CD14-positive monocyte (primary cell): ENCODE measurements at places on chromosomes 16 and 17. TPM values are rescaled to one million over a fixed set of nuclear protein-coding genes. Genes with fewer than 3 reads are reported as not detected.

TMEM114 gene
- not detected for polyA plus RNA-seq

ZNF624 gene
- 3.2 TPM for polyA plus RNA-seq

SDR42E1 gene
- polyA plus RNA-seq, result under 0.01 TPM in 1 of 2 replicates, not detected in the other

SGCA gene
- 0.53 TPM for polyA plus RNA-seq

DNA sequence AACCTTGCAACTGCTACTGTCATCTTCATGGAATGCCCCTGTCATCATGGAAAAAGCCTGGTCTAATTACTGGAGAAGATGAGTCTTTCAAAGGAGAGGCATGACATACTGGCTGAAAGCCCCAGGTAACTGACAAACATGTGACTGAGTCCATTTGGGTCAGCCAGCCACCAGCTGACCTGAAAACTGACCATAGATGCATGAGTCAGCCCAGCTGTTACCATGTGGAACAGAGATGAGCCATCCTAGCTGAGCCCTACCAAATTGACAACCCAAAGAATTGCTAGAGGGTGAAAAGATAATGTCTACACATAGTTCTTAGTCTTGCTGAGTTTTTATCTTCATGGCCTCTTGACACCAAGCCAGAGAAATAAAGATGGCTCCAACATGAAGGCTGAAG, 311.8 kb downstream of the UTP18 start:
- no peaks in the 10 kb centered on the region for H3K36me3 ChIP-seq
- H3K27ac ChIP-seq, result no peak overlapping the region
- H3K27me3 ChIP-seq, result no peaks in the 10 kb centered on the region
- DNase-seq, result no peak
- no peaks in the 10 kb centered on the region for H3K4me1 ChIP-seq

DNA sequence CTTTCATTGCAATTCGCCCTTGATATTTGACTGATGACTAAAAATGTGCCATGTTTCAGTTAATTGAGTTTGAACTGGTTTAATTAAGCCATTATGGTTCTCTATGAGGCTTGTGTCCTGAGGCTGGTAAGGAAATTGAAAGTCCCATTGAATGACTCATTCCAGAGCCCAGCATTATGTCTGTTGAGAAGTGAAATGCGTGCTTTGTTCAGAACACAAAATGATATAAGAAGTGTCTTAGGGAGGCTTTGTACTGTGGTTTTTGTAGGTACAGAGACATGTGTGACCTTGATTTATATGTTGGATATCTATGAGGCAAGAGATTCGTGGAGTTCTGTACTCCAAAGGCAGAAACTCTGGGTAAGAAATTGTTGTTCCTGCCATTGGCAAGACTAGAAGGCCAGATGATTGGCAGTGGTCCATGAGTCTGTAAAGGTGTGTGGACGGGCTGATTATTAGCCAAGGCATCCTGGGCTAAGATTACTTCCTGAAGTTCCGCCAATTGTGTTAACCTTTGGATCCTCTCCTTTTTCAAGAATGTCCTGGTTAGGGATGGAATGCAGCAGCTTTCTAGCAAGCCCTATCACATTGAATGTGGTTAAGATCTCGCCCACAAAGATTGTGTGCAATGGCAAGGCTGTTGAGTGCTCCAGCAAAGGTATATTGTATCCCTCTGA, 103.7 kb downstream of the NPIPB5 start:
- H3K27ac ChIP-seq, result no peak overlapping the region
- no peak overlapping the region for H3K4me3 ChIP-seq
- no peaks in the 10 kb centered on the region for H3K27me3 ChIP-seq
- H3K4me1 ChIP-seq, result peaks cover 5% of the 10 kb centered on the region
- no peaks in the 10 kb centered on the region for H3K36me3 ChIP-seq
- no peak for DNase-seq

DNA sequence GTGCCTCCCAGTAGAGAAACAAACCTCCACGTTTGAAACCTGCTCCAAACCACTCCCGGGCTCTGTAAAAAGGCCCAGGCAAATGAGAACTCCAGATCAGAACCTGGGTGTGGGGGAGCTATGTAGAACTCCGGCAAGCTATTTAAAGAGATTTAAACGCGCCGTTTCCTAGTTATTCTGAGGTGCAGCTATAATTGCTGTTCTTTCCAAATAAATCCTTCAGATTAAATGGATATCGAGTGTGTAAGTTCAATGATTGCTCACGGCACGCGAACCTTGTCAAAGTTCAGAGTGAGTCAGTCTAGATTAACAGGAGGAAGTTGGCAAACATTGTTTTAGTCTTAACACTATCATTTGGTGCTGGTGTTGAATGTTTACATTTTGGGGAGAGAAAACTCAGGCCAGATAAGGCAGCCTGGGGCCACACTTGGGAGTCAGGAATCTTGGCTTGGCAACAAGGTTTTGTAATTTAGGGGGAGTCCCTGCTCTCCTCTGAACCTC, 92.9 kb upstream of the SALL1 start:
- no peaks in the 10 kb centered on the region for H3K27me3 ChIP-seq
- H3K4me3 ChIP-seq, result no peak overlapping the region
- no peaks in the 10 kb centered on the region for H3K36me3 ChIP-seq
- no peak for DNase-seq
- no peak overlapping the region for H3K27ac ChIP-seq

DNA sequence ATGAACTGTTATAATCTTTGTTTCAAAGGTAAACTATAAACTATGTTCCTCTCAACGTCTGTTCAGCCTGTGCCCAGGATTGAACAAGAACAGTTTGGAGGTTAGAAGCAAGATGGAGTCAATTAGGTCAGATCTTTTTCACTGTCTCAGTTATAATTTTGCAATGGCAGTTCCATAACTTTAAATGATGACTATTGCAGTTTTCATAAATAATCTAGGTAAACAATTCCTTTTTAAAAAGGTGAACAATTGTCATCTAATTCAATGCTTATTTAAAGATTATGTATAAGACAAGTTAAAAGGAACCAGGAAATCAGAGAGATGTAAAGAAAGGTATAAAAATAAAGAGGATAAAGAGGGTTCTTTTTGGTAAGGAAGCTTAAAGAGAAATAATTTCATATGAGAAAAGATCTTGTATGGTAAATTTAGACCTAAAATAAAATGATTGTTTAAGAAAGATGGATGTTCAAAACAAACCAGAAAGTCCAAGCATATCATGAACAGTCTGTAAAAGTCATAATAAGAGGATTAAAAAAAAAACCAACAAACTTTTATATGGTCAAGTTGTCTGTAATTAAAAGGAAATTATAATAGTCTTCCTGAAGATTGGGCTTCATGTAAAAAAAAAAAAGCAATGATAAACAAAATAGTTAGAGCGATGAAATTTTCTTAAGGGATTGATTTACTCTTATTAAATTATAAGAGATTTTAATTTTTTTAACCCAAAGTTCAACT, 6.1 kb downstream of the KRTAP4-9 start:
- peaks cover 20% of the 10 kb centered on the region for H3K4me1 ChIP-seq
- no peak for DNase-seq
- H3K4me3 ChIP-seq, result no peak overlapping the region
- no peaks in the 10 kb centered on the region for H3K36me3 ChIP-seq

DNA sequence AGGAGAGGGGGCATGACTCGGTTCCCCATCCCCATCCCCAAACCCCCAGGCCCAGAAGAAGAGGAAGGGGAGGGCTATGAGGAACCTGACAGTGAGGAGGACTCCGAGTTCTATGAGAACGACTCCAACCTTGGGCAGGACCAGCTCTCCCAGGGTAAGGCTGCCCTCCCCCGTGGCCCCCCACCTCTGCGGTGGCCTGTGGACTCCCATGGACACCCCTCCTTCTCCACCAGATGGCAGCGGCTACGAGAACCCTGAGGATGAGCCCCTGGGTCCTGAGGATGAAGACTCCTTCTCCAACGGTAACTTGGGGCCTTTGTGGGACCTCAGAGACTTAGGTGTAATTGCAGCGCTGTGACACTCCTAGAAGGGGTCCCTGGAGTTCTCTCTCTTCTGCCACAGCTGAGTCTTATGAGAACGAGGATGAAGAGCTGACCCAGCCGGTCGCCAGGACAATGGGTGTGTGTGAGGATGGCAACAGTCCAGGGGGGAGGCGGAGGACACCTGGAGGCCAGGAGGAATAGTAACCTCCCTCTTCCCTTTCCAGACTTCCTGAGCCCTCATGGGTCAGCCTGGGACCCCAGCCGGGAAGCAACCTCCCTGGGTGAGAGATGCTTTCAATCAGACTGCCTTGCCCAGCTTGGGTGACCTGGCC, 5.6 kb downstream of the CD19 start:
- H3K27me3 ChIP-seq, result no peaks in the 10 kb centered on the region
- peaks cover 15% of the 10 kb centered on the region for H3K4me1 ChIP-seq
- no peak overlapping the region for H3K4me3 ChIP-seq
- H3K36me3 ChIP-seq, result no peaks in the 10 kb centered on the region

- H3K4me3 ChIP-seq, result no peak overlapping the region
- H3K36me3 ChIP-seq, result no peaks in the 10 kb centered on the region
- H3K4me1 ChIP-seq, result no peaks in the 10 kb centered on the region
- DNase-seq, result no peak
Observed at GRCh38 chr16:64138006-64138405, 983.9 kb downstream of the CDH11 start.

- H3K27ac ChIP-seq, result no peak overlapping the region
- peaks cover 7% of the 10 kb centered on the region for H3K4me1 ChIP-seq
Observed at GRCh38 chr16:57727610-57728009, 8.0 kb upstream of the KATNB1 start.

- H3K27me3 ChIP-seq, result no peaks in the 10 kb centered on the region
- H3K27ac ChIP-seq, result no peak overlapping the region
- H3K36me3 ChIP-seq, result peaks cover 81% of the 10 kb centered on the region
- no peak for DNase-seq
- no peak overlapping the region for H3K4me3 ChIP-seq
Observed at GRCh38 chr17:35011671-35012216, 31.4 kb downstream of the LIG3 start.

DNA sequence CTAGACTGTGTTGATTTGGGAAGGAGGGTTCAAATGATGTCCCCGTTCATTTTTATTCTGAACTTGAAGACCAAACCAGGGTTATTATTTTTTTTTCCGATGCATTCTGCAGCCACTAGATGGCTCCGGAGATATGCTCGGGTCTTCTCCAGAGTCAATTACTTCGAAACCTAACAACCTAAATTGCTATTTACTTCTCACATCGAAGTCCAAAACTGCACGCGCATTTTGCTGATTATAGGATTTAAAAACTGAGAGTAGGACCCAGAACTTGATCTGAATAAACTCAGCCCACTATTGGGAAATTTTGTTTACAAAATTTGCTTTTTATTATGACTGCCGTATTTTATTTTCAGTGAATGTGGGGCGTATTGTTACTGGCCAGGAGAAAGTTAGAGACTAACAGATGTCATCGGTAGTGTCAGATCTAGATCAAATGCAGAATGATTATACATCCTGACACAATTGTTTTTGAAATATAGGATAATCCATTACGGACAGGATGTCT, 263.8 kb downstream of the HS3ST3A1 start:
- H3K27ac ChIP-seq, result no peak overlapping the region
- H3K27me3 ChIP-seq, result peaks cover 4% of the 10 kb centered on the region
- DNase-seq, result no peak
- H3K4me3 ChIP-seq, result no peak overlapping the region

- H3K4me1 ChIP-seq, result peaks cover 18% of the 10 kb centered on the region
- no peaks in the 10 kb centered on the region for H3K36me3 ChIP-seq
- H3K27ac ChIP-seq, result no peak overlapping the region
- H3K27me3 ChIP-seq, result peaks cover 18% of the 10 kb centered on the region
- DNase-seq, result no peak
Observed at GRCh38 chr16:84298376-84298899, 3.8 kb downstream of the WFDC1 start.

DNA sequence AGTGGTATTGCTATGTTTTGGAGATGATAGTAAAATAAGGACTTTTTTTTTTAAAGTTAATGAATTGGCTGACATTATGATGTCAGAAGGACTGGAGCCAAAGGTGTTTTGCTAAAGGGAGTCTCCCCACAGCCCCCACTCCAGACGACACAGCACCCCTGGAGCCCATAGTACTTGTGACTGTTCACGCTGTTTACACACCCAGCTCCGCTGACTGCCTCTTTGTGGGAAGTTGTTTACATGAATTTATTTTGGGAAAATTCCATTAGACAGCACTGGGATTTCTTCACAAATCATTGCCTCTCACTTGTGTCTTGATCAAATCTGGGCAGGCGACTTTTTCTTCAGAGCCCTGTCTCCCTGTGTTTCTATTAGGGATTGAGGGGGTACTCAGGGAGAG, 108.6 kb downstream of the C17orf67 start:
- no peaks in the 10 kb centered on the region for H3K36me3 ChIP-seq
- no peak overlapping the region for H3K4me3 ChIP-seq
- no peaks in the 10 kb centered on the region for H3K27me3 ChIP-seq
- DNase-seq, result no peak

GRCh38 chr16:74186561-74186971, 110.0 kb upstream of the PSMD7 start:
- no peaks in the 10 kb centered on the region for H3K4me1 ChIP-seq
- no peaks in the 10 kb centered on the region for H3K27me3 ChIP-seq
- no peak overlapping the region for H3K4me3 ChIP-seq
- DNase-seq, result no peak
- no peak overlapping the region for H3K27ac ChIP-seq
